ENCODE measurements at places on chromosomes 7 and 10. TPM values are rescaled to one million over a fixed set of nuclear protein-coding genes. Genes with fewer than 3 reads are reported as not detected.
A peak's percentile ranks its signal among the peaks of the same experiment; 100 is the strongest.

GRCh38 chr10:8921568-8921967 is 867.1 kb downstream of the GATA3 start:
- no peaks in the 10 kb centered on the region for H3K27me3 ChIP-seq
- H3K4me1 ChIP-seq: no peaks in the 10 kb centered on the region
- no peaks in the 10 kb centered on the region for H3K36me3 ChIP-seq
- DNase-seq: no peak
- no peak overlapping the region for H3K27ac ChIP-seq

DNA sequence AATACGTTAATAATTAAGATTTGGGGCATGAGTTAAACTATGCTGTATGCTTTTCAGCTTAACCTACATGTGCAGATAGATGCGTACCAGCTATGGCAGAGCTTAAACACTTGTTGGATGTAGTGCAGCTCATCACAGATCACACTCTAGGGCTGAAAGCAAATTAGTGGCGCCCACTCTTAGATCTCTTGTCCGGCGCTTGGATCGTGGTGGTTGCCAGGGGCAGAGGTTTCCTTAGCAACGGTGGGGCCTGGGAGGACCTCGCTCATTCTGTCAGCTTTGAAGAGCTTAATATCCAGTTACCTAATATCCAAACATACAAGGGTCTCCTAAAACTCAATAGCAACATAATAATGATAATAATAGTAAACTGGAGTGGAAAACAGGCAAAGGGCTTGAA is 548.2 kb upstream of the PFKP start:
- H3K27me3 ChIP-seq: no peaks in the 10 kb centered on the region
- H3K4me1 ChIP-seq: no peaks in the 10 kb centered on the region
- DNase-seq: no peak
- H3K27ac ChIP-seq: no peak overlapping the region

Gene MYL10
- total RNA-seq: not detected

Gene DEPP1
- 33.1 TPM for total RNA-seq

Gene PCLO
- 29.4 TPM for total RNA-seq

DNA sequence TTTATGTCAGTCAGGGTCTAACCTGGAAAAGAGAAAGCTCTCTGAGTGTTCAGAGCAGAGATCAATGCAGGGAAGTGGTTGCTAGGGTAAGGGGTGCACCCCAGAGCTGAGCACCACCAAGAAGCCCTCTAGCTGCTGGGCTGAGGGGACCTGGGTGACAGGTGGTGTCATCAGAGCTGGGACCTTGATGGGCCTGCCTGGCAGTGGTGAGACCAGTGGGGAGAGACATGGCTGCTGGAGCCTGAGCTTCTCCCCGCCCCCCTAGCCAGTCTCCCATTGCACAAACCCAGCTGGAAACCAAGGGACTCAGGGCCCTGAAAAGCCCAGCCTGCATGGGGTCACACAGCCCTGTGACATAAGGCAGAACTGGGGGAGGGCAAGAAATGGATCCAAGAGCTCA is 49.1 kb upstream of the OSBPL3 start:
- no peak for DNase-seq
- H3K4me1 ChIP-seq: no peaks in the 10 kb centered on the region
- H3K36me3 ChIP-seq: no peaks in the 10 kb centered on the region
- no peak overlapping the region for H3K27ac ChIP-seq
- H3K27me3 ChIP-seq: no peaks in the 10 kb centered on the region
- no peak overlapping the region for H3K4me3 ChIP-seq

Gene ATG9B
- total RNA-seq: 14.9 TPM

Gene MMD2
- 21.6 TPM for total RNA-seq

DNA sequence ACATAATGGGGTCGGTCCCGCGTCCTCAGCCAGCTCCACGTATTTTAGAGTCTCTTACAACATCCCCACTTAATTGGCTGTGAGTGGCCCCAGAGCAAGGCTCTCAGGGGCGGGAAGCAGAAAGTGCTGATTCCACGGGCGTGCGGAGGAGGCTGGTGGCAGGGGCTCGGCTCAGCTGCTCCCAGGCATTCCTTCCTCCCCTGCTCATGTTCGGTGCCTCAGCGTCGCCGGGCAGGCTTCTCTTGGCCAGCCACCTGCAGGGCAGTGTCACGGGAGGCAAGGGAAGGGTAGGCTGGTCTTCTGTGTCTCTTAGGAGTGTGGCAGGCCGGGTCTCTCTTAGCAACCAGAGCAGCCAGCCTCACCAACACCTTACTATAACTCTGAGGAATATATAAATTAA is 33.8 kb downstream of the IL15RA start:
- no peak overlapping the region for H3K4me3 ChIP-seq
- peak overlapping the region; percentile 70 for H3K27ac ChIP-seq

Gene FAM25A
- not detected for total RNA-seq

DNA sequence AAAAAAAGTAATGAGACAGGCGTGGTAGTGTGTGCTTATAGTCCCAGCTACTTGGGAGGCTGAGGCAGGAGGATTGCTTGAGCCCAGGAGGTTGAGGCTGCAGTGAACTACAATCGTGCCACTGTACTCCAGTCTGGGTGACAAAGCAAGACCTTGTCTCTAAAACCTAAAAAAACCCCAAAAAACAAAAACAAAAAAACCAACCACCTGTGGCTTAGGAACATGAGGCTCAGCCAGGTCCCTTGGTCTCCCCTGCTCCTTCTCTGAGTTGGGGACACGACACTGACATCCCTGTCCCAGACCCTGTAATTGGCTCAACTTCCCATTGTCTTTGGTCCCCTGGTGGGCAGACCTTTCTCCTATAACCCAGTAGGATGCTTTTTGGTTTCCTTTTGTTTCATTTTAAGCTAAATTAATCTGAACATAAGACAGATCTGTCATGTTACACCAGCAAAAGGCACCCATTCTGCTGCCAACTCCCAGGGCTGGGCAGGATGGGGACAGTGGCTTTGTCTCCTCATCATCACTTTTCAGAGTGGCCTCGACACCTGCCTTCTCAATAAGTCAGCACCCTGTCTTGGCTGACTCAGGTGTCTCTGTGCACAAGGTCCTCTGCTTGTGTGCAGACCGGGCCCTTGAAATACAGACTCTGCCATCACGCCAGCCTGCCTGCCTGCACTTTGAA is 74.4 kb downstream of the MYL10 start:
- no peaks in the 10 kb centered on the region for H3K27me3 ChIP-seq
- no peak overlapping the region for H3K4me3 ChIP-seq
- no peaks in the 10 kb centered on the region for H3K36me3 ChIP-seq
- H3K4me1 ChIP-seq: peaks cover 3% of the 10 kb centered on the region
- DNase-seq: no peak
- H3K27ac ChIP-seq: no peak overlapping the region

DNA sequence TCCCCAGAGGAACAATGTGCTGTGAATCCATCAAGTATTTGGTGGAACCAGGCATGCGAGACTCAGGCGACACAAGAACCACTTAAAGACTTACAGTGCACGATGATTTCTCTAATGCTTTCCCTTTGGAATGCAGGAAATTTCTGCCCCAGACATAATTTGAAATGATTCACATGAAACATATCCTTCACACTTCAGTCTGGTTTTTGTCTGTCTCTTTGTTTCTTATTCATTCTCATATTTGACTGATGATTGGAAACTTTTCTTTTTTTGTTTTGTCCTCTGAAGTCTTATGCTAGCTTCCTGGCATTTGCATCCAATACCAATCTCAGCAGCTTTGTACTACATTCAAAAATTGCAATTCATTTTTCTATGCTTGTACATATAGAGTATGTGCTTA is 502.8 kb downstream of the PHTF2 start:
- H3K36me3 ChIP-seq: no peaks in the 10 kb centered on the region
- no peak overlapping the region for H3K27ac ChIP-seq
- DNase-seq: no peak
- no peaks in the 10 kb centered on the region for H3K4me1 ChIP-seq
- no peak overlapping the region for H3K4me3 ChIP-seq

Gene TFEC
- total RNA-seq: 4.1 TPM

Gene WEE2
- not detected for total RNA-seq

GRCh38 chr10:95354110-95354509 is 63.3 kb upstream of the PDLIM1 start:
- no peaks in the 10 kb centered on the region for H3K4me1 ChIP-seq
- no peak overlapping the region for H3K4me3 ChIP-seq
- no peak overlapping the region for H3K27ac ChIP-seq
- H3K36me3 ChIP-seq: no peaks in the 10 kb centered on the region
- DNase-seq: no peak

GRCh38 chr10:60209874-60210570 is 179.7 kb downstream of the ANK3 start:
- DNase-seq: no peak
- no peak overlapping the region for H3K4me3 ChIP-seq
- H3K27me3 ChIP-seq: no peaks in the 10 kb centered on the region

DNA sequence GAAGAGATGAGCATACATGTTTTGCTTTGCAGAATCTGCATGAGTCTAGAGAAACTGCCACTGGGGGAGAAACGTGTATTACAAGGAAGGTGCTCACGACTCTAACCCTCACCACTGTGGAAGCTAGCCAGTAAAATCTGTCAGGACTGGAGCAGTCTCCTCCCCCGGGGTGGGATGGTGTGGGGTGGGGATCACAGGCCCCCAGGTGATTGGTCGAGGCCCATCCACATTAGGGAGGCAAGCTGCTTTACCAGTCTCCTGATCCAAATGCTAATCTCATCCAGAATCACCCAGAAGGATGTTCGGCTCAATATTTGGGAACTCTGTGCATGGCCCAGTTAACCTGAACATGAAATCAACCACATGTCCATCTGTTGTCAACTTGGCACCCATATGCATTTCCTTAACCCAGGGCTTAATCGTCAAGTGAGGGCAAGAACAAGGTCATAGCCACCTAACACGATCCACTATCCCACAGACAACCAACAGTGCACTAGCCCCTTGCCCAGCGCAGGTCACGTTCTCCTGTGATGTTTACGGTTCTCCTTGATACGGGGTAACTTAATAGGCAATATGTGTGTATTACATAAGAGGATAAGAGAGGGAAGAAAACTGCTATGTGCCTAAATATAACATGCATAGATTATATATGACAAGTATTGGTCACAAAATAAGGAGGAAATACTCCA is 40.8 kb downstream of the DNAJB6 start:
- H3K27me3 ChIP-seq: no peaks in the 10 kb centered on the region
- no peak for DNase-seq
- peaks cover 30% of the 10 kb centered on the region for H3K4me1 ChIP-seq
- H3K36me3 ChIP-seq: no peaks in the 10 kb centered on the region
- H3K4me3 ChIP-seq: no peak overlapping the region
